ENCODE measurements at places on chromosomes 3 and 15.
A peak's percentile ranks its signal among the peaks of the same experiment; 100 is the strongest.

- no peak for DNase-seq
Measured at GRCh38 chr3:35966629-35967464, 327.5 kb downstream of the ARPP21 start.

- DNase-seq: no peak
Measured at GRCh38 chr3:74139648-74140047, 474.8 kb downstream of the CNTN3 start.

- no peak for DNase-seq
Measured at GRCh38 chr15:76799760-76800159, 105.4 kb downstream of the SCAPER start.

GRCh38 chr3:23607184-23607847 is 198.4 kb upstream of the UBE2E1 start:
- no peak for DNase-seq

DNA sequence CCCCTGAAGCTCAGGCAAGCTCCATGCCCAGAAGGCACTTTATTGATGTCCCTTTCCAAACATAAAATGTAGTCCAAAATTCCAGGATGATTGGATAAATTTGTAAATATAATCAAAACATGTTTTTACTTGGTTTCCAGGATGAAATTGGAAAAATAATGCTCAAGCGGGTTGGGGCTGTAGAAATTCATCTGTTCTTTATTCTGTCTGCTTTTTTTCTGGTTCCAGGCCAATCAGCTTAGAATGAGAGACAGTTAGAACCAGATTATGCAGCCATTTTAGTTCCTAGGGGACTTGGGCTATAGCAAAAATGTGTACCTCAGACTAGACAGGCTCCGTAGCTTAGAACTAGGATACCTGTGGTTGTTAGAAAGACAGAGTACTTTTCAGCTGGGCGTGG is 450.8 kb downstream of the MCTP2 start:
- no peak for DNase-seq

DNA sequence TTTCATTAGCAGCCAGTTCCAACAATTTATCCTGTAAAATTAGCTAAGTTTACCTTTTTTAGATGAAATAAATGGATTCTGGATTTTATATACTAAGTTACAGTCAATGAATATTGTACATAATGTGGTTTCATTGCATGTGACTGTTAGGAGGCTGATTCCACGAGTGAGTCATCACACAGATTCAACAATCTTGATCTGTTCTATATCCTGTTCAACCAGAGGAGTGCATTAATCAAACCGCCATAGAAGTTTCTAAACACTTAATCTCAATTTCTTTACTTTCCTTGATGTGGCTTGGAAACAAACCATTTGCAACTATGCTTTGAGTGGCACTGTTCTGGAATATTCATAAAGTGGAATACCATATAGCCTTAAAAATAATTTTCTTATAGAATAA is 15.3 kb downstream of the DNAJC13 start:
- no peak for DNase-seq

GRCh38 chr3:157104928-157105652 is 54.9 kb downstream of the CCNL1 start:
- DNase-seq: peak; percentile 33

DNA sequence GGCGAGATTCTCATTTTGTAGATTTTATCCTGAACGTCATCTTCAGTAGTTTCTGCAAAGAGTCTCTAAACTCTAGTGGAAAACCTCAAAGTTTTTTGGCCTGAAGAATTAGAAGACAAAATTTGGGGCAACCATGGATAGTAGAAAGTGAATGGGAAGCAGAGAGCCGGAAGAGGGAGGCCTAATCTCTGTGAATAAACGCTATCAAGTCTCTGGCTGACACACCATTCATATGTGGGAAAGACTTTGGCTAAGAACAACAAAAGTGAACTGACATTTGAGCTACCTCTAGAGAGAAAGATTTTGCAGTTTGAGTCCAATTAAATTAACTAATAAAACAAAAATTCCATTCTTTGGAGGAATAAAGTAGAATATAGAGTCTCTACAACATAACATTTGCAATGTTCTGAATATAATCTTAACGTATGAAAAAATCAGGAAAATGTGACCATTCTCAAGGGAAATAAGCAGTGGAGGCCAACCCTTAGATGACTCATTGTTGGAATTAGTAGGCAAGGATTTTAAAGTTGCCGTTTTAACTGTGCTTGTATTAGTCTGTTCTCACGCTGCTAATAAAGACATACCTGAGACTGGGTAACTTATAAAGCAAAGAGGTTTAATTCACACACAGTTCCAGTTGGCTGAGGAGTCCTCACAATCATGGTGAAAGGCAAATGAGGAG is 184.6 kb downstream of the C3orf38 start:
- DNase-seq: no peak

DNA sequence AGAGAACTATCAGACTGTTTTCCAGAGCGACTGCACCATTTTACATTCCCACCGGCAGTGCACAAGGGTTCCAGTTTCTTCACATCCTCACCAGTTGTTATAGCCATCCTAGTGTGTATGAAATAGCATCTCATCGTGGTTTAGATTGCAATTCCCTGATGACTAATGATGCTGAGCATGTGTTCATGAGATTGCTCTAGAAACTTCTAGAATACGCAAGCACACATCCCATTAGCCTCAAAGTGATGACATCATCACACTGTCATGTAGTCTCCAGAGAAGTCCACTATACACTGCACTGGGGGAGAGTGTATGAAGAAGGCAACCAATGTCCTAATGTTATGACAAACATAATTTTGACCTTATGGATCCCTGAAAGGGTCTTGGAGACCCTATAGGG is 30.1 kb downstream of the FBLN2 start:
- DNase-seq: no peak

DNA sequence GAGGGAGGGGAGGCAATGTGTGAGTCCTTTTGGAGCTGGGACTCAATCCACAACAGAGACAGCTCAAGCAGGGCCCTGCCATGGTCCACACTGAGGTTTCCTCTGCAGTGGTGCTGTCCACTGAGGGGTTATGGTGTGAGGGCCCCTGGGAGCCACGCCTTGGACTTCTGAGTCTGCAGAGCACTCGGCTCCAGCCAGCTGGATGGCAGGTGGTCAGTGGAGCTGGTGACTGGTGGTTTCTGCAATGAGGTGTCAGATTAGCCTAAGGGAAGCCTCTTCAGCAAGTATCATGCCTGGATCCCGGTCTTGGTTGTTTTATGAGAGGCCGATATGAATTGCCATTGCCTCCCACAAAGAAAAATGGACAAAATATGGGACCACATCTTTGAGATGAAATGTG is 21.7 kb downstream of the LSM3 start:
- no peak for DNase-seq

GRCh38 chr15:80003171-80003570 is 32.2 kb upstream of the BCL2A1 start:
- no peak for DNase-seq

GRCh38 chr3:56467108-56467507 is 1.2 kb downstream of the ERC2 start:
- peak; percentile 70 for DNase-seq

- no peak for DNase-seq
Measured at GRCh38 chr3:136617198-136617597, 135.0 kb downstream of the STAG1 start.

- DNase-seq: no peak
Measured at GRCh38 chr15:58742819-58743502, 6.5 kb downstream of the ADAM10 start.

DNA sequence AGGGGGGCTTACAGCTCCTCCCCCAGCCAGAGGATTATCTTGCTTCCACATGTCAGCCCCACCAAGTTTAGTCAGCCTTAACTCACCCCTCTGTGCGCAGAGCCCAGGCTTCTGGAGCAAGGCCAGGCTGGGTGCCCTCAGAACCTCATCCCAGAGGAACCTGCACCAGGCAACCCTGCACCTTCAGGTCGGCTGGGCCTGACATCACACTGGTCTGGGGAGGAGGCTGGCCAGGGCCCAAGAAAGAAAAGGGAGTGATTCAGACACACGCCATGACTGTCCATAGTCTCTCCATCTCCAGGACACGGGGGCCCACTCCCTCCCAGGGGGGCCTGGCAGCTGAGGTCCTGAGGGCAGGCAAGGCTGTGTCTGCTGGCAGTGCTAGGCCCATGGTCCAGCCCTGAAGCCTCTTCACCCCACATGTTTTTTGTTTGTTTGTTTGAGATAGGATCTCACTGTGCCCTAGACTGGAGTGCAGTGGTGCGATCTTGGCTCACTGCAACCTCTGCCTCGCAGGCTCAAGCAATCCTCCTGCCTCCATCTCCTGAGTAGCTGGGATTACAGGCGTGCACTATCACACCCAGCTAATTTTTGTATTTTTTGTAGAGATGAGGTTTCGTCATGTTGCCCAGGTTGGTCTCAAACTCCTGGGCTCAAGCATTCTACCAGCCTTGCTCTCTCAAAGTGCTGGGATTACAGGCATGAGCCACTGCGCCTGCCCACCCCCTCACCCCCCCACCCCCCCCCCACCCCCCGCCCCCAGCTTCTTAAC is 11.1 kb downstream of the TNK2 start:
- no peak for DNase-seq

- DNase-seq: no peak
Measured at GRCh38 chr15:79090487-79091203, at the start of gene RASGRF1. Gene RASGRF1 (minus strand): TSS chr15:79090780. CDS start chr15:79090498, 282 bp downstream.

- DNase-seq: no peak
Measured at GRCh38 chr3:143809121-143809621, 39.1 kb downstream of the SLC9A9 start.

- DNase-seq: no peak
Measured at GRCh38 chr15:79364571-79365240, 53.8 kb downstream of the TMED3 start.

DNA sequence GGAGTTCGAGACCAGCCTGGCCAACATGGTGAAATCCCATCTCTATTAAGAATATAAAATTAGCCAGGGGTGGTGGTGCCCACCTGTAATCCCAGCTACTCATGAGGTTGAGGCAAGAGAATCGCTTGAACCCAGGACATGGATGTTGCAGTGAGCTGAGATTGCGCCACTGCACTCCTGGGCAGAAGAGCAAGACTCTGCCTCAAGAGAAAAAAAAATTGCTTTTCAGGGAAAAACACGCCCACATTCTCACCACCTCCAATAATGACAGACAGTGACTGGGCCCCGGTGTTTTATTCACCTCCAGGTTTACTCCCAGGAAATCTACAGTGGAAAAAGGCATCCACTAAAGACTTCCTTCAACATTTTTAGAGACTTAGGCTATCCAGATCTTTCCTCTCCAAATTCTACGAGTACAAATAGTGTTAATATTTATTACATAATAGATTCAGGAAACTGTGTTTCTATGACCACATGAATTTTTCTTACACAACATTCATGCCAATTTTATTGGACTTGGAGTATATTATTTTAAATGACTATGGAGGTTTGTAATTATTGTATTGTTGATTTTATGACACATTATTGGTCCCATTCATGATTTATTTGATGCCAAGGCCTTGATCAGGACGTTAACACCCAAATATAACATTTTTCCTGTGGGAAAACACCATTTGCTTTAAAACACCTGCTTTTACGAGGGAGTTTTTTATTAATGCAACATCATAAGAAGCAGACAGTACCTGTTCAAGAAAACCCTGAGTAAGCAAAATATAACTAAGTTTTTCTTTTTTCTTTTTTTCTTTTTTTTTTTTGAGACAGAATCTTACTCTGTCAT is 26.6 kb downstream of the IGF2BP2 start:
- no peak for DNase-seq

DNA sequence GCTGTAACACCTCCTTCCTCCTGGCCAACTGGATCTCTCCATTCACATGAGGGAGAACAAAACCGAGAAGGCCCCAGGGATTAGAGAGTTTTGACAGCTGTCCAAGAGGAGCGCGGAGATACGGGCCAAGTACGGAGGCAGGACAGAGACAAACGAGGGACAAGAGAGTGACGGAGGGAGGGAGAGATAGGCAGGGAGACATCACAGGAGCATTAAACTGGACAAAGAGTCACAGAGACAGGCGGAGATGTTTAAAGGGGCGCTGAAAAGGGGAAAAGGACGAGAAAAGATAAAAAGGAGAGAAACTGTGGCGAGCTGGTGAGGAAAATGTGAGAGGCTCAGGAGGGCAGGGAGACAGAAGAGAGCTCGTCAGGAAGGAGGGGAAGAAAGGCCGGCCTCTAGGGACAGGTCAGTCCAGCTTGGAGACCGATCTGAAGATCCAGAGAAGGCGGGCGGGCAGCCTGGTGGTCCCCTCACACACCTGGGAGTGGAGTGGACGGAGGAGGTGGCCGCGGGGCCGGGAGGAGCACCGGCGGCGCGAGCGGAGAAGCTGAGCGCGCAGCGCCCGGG is 40.5 kb upstream of the ROPN1 start:
- DNase-seq: peak; percentile 36

GRCh38 chr3:42013691-42014457 is 52.0 kb upstream of the ULK4 start:
- peak; percentile 55 for DNase-seq

- no peak for DNase-seq
Measured at GRCh38 chr3:14640157-14640562, 11.4 kb upstream of the CCDC174 start.

DNA sequence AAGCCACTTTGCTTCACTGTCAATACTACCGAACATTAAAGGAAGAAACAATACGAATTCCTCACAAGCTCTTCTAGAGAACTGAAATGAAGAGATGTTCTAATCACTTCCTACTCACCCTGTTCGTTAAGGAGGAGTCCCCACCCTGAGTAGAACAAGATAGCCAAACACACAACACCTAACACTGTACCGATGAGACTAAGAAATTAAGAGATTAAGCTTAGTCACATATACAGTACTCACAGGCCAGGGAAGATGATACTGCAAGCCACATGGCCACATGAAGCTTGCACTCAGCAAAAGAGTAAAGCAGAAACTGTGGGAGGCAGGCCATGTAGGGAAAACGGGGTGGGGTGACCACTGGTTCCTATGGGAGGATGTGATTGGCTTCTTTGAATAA is 48.0 kb downstream of the CGGBP1 start:
- no peak for DNase-seq

DNA sequence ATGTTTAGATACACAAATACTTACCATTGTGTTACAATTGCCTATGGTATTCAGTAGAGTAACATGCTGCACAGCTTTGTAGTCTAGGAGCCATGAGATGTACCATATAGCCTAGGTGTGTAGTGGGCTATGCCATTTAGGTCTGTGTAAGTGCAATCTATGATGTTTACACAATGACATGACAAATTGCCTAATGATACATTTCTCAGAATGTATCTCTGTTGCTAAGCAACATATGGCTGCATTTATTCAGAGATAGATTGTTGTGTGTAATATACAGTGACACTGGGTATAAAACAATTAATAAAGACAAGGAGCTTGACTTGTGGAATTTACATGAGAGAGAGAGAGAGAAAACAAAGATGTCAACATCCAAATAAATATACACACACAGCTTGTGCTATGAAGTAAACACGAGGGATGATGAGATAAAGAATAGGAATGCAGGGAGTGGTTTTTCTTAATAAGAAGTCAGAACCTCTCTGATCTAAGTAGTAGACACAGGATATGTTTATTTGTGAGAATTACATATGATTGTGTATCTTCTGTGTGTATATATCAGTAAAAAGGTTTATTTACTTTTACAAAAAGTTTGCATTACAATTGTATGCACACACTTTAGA is 110.0 kb downstream of the KCNAB1 start:
- no peak for DNase-seq
